SIG-M5 (cell line): ENCODE measurements at places on chromosomes 4 and X.

DNA sequence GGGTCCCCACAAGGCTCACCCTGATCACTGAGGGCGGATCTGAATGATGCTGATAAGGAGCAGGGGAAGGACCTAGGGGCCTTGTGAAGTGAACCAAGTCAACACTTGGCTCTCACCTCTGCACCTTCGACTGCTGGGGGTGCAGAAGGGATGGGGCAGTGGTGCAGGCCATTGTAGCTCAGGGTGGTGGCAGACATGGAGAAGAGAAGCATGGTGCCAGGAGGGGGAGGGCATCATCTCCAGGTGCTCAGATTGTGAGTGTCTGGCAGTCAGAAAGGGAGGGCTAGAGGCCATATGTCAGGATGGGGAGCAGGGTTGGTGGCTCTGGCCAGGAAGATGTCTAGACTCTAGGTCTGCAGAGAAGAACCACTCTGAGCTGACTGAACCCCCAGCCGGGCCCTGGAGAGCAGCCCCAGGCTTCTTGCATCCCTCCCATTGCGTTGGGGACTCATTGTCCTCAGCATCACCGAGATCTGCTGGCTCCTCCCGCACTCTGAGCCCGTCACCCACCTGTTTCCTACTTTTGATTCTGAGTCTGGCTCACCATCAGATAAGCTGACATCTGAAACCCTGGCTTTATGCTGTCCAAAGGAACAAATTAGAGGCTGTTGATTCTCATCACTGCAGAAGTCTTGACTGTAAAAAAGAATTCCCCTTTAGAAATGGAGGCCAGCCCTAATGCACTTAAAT is 3.8 kb downstream of the APLN start:
- DNase-seq, result no peak

DNA sequence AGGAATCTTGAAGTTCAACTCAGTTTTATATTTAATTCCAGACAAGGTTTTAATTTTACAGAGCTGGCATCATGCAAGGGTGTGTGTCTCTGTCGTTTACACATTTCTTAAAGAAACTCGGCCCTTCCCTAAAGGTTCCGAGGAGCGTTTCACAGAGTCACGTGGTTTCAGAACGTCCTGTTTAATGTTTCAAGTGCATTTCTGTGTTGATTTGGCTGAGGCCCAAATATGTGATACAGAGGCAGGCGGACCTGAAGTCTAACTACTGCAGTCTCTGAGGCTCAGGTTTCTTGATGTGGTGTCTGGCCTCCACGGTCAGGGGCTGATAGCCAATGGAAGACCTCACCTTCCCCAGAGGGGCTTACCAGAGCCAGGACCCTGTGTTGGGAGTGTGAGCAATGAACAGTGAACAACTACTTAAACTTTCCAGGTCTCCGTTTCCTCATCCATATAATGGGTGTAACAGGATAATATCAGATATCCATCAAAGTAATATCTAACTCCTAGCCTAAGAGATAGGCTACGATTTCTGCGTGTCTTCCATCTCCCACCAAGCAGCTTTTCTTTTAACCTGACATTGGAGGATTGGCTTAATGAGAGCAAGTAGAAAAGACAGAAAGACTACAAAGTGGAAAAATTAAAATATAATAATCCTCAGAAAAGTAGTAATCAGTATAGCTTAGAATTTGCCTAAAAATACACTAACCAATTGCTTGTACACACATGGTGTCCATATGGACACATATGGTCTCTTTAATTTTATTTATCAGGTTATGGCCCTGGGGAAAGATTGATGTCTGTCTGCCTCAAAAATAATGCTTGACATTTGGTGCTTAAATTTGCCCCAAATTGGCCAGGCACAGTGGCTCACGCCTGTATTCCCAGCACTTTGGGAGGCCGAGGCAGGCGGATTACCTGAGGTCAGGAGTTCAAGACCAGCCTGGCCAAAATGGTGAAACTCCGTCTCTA is 50.0 kb upstream of the TRIM2 start:
- no peak for DNase-seq

- no peak for DNase-seq
Measured at GRCh38 chr4:15936495-15936894, 2.0 kb downstream of the FGFBP1 start.

DNA sequence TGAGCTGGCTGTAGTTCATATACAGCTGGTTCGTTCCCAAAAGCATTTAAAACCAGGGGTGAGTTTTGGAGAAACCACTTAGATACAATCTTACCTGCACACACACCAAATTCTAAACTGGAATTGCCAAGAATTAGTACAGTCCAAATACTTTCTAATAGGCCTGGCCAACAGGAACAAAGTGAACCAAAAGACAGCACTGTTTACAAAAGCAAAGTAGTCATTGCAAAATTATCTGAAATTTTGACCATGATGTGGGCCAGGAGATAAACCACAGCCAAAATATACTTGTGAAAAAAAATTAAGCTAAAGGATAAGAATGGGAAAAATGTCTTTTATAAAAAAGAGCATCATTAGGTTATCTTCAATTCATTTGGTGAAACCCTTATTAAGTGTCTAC is 37.9 kb upstream of the NAP1L5 start:
- DNase-seq, result no peak

GRCh38 chrX:5829469-5829868 is 399.2 kb downstream of the NLGN4X start:
- DNase-seq, result no peak

- no peak for DNase-seq
Measured at GRCh38 chr4:181671672-181672071, 571.5 kb upstream of the TENM3 start.

- no peak for DNase-seq
Measured at GRCh38 chr4:168409089-168409801, 71.0 kb downstream of the DDX60L start.

- DNase-seq, result no peak
Measured at GRCh38 chrX:142428916-142429315, 223.8 kb upstream of the MAGEC2 start.
